ENCODE measurements at places on chromosomes 7 and 10.

- DNase-seq: no peak
Measured at GRCh38 chr7:134662871-134663205, 16.2 kb downstream of the BPGM start.

GRCh38 chr10:29636178-29636577, 1.4 kb upstream of the SVIL start:
- no peak for DNase-seq

GRCh38 chr7:16765436-16765859, 11.9 kb downstream of the TSPAN13 start:
- no peak for DNase-seq

DNA sequence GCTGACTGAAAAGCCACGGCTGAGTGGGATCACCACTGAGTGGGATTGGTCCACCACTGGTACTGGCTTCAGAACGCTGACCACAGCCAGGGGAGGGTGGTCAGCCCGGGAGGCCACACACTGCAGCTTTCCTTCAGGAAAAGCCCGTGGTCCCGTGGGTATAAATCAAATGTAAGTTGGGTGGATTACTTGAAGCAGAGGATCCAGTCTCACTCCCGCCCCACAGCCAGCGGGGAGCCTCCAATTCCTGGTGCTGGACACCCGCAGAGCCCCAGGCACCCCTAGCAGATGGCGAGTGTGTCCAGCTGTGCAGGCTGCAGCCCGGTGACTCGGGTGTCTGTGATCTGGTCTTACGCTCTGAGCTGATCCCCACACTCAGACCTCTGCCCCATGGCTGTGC, 231.1 kb upstream of the ZNF32 start:
- no peak for DNase-seq

DNA sequence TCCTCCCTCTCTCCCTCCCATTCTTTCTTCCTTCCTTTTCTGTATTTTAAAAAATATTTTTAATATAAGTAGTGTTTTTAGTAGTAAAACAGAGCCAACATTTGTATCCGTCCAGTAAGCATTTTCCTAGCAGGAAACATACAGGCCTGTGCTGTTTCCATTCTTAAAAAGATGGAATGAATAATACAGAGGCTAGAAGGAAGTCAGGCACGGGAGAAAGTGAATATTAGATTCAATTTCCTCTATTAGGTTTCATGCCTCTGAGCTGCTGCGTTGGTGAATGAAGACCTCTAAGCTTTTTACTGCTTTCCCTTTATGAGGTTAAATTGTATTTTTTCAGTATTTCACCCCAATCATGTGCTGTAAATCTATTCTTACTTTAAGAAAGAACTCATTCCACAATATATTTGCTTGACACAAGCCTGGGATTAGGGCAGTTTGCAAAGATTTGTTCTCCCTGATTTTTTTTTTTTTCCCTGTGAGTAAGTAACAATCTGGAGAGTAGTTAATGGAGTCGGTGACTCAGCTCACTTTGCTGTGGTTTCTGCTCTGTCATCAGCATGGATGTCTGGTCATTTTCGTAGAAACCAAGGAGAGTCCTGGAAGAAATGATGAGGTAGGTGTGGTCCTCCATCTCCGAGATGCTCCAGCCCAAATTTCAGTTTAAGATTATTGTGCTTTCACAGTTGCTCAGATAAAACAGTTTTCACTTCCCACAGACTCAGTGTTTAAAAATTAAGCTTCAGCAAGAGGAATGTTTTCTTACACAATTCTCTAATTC, 76.1 kb upstream of the PITRM1 start:
- peak; percentile 87 for DNase-seq

- no peak for DNase-seq
Measured at GRCh38 chr10:48708144-48708543, 23.5 kb downstream of the WDFY4 start.

DNA sequence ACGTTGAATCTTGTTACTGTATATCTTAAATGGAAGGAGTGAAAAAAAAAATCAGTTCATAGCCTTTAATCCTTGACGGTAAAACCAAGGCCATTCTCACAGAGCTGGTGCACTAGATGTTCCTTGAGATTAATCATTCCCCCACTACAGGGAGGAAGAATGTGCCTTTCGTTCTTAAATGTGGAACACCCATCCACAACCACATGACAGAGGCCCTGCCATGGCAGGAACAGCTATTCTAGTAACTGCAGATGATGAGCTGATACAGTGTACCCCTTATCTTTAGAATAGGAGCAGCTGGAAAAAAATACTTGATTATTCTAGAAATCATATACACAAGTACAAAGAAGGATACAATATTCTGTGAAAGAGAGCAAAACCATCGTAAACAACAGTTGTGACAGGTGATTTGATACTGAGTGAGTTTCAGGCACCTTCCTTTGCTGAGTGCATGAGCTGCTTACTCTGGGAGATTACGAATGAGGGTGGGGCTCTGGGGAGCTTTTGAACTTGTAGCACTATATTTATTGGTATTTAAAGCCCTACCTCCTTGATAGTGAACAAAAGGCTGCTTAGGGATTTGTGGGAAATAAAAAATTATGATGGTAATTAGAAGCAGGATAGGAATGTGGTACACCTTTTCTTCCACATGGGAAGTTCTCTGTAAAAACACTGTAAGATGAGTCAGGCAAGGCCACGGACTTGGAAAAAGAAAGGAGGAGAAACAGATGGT, 244.4 kb upstream of the SLC26A5 start:
- no peak for DNase-seq

GRCh38 chr10:96719850-96720421, 378 bp downstream of the PIK3AP1 start:
- no peak for DNase-seq

DNA sequence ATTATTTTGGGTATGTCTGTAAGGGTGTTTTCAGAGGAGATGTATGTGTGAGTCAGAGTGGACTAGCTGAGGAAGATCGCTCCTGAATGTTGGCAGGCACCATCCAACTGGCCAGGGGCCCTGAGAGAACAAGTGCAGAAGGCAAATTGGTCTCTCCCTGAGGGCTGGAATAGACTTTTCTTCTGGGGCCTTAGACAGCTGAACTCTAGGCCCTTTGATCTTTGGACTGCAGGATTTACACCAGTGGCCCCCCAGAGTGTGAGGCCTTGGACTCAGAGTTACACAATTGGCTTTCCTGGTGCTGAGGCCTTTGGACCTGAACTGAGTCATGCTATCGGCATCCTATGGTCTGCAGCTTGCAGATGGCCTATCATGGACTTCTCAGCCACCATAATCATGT, 217.2 kb downstream of the REEP3 start:
- DNase-seq: no peak

- no peak for DNase-seq
Measured at GRCh38 chr10:12796401-12797160, 204.9 kb downstream of the CCDC3 start.

GRCh38 chr10:70940834-70941568, 52.6 kb upstream of the PCBD1 start:
- no peak for DNase-seq

- DNase-seq: no peak
Measured at GRCh38 chr10:11560076-11560709, 51.3 kb downstream of the USP6NL start.

GRCh38 chr10:125147971-125148439, 12.4 kb downstream of the CTBP2 start:
- DNase-seq: no peak

- peak; percentile 51 for DNase-seq
Measured at GRCh38 chr7:32892521-32893206, 1.1 kb upstream of the KBTBD2 start.

- no peak for DNase-seq
Measured at GRCh38 chr7:129055861-129056464, 1.1 kb upstream of the TNPO3 start.

DNA sequence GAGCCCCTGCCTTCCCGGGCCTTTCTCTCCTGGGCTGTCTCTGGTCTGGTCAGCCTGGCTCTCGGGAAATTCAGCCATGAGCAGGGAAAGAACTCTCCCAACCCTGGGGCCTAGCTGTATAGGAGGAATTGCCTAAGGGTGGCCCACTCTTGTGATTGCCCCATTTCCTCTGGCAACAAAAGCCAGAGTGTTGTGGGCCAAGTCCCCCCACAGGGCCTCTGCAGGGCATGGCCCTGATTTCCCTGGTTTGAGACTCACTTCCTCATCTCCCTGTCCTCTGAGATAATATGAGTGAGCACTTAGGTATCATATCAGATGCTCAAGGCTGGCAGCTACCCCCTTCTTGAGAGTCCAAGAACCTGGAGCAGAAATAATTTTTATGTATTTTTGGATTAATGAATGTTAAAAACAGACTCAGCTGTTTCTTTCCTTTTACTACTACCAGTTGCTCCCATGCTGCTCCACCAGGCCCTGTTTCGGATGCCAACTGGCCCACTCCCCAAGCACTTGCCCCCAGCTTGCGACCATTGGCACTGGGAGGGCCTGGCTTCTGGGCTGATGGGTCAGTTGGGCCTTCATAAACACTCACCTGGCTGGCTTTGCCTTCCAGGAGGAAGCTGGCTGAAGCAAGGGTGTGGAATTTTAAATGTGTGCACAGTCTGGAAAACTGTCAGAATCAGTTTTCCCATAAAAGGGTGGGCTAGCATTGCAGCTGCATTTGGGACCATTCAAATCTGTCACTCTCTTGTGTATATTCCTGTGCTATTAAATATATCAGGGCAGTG, 11.4 kb downstream of the IRF5 start:
- DNase-seq: no peak

Data from fibroblast of skin of left biceps (primary cell).